Breast epithelium (tissue), 4 donors: ENCODE measurements at places on chromosomes 3 and 15. TPM values are rescaled to one million over a fixed set of nuclear protein-coding genes. Genes with fewer than 3 reads are reported as not detected.

ZIC4 gene
- total RNA-seq: not detected

CCR3 gene
- not detected for total RNA-seq

CFAP92 gene
- 0.66 TPM for total RNA-seq

- H3K4me3 ChIP-seq: no peak overlapping the region
- H3K27me3 ChIP-seq: no peaks in the 10 kb centered on the region
- peaks cover 14% of the 10 kb centered on the region for H3K4me1 ChIP-seq
- DNase-seq: no peak
- H3K36me3 ChIP-seq: no peaks in the 10 kb centered on the region
These were observed 10.3 kb downstream of the PRR20G start for GRCh38 chr3:127277561-127277960.

DYNC1LI1 gene
- 31.8 TPM for total RNA-seq

DNA sequence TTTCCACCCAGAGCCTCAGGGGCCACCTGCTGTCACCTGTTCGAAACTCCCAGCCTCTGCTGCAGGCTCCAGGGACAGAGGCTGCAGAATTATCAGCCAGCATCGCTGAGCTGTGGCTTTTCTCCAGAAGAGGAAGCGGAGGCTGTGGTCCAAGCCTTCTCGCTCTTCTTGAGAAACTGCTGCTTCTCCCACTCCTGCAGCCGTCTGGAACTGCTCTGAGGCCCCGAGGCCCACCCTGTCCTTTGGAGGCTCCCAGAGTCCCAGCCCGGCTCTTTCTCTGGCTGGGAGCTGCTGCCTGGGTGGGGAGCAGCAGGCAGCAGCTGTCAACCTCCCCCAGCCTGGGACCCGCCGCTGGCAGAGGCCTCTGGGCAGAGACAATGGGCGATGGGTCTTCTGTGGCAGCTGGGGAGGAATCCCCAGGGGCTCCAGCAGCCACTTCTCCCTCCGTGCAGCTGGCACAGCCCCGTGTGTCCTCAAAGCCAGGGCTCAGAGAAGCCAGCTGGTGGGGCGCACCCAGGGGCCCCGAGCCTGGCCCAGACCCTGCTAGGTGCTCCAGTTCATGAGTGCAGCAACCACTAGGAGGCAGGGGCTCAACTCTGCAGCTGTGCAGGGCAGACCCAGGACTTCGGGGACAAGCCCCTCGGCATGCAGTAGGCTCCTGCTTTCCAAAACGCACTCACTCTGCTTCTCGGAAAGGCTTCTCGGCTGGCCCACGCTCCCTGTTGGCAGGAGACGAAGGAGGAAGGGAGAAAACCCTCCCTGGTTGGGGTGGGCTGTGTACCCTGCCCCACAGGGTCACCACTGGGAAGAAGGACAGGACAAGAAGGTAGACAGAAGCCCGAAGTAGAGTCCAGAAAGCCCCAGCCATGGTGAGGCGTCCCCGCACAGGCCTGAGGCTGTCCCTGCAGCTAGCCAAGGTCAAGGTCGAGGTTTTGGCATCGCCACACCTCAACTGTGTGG is 49.9 kb upstream of the FURIN start:
- H3K4me3 ChIP-seq: no peak overlapping the region
- H3K27me3 ChIP-seq: no peaks in the 10 kb centered on the region
- H3K36me3 ChIP-seq: no peaks in the 10 kb centered on the region
- H3K27ac ChIP-seq: no peak overlapping the region

- H3K27me3 ChIP-seq: no peaks in the 10 kb centered on the region
- no peak overlapping the region for H3K27ac ChIP-seq
- no peak overlapping the region for H3K4me3 ChIP-seq
- no peak for DNase-seq
- H3K4me1 ChIP-seq: no peaks in the 10 kb centered on the region
These were observed 71.1 kb downstream of the MRPL46 start for GRCh38 chr15:88395872-88396781.

DNA sequence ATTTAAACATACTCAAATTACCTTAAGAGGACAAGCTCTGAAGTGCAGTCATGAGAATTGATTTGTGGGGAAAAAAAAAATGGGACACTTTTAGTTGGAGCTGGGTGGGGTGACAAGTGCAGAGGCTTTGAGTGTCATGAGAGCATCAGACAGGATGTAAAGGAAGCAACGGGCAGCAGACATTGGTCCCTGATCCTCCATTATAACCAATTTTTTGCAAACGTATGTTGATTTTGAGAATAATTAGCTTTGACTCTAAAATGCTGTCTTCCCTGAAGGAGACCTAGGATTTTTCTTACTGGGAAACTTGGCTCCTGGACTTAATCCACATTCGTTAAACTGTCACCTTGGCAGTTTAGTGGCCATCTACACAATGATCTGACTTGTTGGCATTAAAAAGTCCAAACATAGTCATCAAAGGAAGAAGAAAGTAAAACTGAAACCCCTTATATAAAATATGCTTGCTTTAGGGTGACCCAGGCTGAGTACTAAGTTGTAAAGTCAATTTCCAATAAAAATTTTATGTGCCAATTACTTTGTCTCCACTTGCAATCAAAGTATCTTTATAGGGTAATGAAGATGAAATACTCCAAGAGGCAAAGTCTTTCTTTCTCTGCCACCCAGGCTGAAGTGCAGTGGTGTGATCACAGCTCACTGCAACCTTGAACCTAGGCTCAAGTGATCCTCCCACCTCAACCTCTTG is 45.6 kb downstream of the BCL2L10 start:
- H3K4me3 ChIP-seq: no peak overlapping the region
- H3K4me1 ChIP-seq: no peaks in the 10 kb centered on the region
- H3K27me3 ChIP-seq: no peaks in the 10 kb centered on the region
- no peak overlapping the region for H3K27ac ChIP-seq

SERPINI2 gene
- not detected for total RNA-seq

GRCh38 chr3:63993653-63994079 is 29.6 kb downstream of the PSMD6 start:
- H3K36me3 ChIP-seq: peaks cover 9% of the 10 kb centered on the region
- H3K4me3 ChIP-seq: no peak overlapping the region
- H3K4me1 ChIP-seq: no peaks in the 10 kb centered on the region

GRCh38 chr15:25333049-25333448 is 105.8 kb downstream of the UBE3A start:
- H3K4me3 ChIP-seq: no peak overlapping the region
- H3K27me3 ChIP-seq: no peaks in the 10 kb centered on the region
- H3K4me1 ChIP-seq: no peaks in the 10 kb centered on the region
- peaks cover 8% of the 10 kb centered on the region for H3K36me3 ChIP-seq
- no peak overlapping the region for H3K27ac ChIP-seq
- no peak for DNase-seq

- no peak for DNase-seq
- H3K27me3 ChIP-seq: no peaks in the 10 kb centered on the region
- H3K36me3 ChIP-seq: no peaks in the 10 kb centered on the region
- H3K4me3 ChIP-seq: no peak overlapping the region
These were observed 11.0 kb downstream of the CD47 start for GRCh38 chr3:108079877-108080276.

RASGRP1 gene
- 1.3 TPM for total RNA-seq
